Right lobe of liver (tissue), 6 donors: ENCODE measurements at places on chromosomes 2 and 18. TPM values are rescaled to one million over a fixed set of nuclear protein-coding genes. Genes with fewer than 3 reads are reported as not detected.

DNA sequence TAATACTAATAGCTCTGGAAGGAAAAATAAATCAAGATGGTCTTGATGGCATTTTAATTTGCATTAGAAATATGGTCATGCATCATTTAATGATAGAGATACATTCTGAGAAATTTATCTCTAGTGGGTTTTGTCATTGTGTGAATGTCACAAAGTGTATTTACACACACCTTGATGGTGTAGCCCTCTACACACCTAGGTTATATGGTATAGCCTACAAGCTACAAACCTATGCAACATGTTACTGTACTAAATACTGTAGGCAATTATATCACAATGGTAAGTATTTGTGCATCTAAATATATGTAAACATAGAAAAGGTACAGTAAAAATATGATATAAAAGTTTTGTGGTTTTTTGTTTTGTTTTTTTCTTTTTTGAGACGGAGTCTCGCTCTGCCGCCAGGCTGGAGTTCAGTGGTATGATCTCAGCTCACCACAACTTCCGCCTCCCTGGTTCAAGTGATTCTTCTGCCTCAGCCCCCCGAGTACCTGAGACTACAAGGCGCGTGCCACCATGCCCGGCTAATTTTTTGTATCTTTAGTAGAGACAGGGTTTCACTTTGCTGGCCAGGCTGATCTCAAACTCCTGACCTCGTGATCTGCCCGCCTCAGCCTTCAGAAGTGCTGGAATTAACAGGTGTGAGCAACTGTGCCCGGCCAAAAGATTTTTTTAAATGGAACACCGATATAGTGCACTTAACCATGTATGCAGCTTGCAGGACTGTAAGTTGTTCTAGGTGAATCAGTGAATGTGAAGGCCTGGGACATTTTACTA is 83.7 kb upstream of the UBXN4 start:
- H3K36me3 ChIP-seq, result no peaks in the 10 kb centered on the region
- H3K4me3 ChIP-seq, result no peak overlapping the region
- no peaks in the 10 kb centered on the region for H3K27me3 ChIP-seq
- no peak for DNase-seq
- H3K4me1 ChIP-seq, result no peaks in the 10 kb centered on the region
- no peak overlapping the region for H3K27ac ChIP-seq

GRCh38 chr2:232438951-232439757 is 16.8 kb upstream of the ALPI start:
- no peaks in the 10 kb centered on the region for H3K4me1 ChIP-seq
- H3K27me3 ChIP-seq, result no peaks in the 10 kb centered on the region
- no peak overlapping the region for H3K27ac ChIP-seq
- DNase-seq, result no peak
- H3K4me3 ChIP-seq, result no peak overlapping the region

DNA sequence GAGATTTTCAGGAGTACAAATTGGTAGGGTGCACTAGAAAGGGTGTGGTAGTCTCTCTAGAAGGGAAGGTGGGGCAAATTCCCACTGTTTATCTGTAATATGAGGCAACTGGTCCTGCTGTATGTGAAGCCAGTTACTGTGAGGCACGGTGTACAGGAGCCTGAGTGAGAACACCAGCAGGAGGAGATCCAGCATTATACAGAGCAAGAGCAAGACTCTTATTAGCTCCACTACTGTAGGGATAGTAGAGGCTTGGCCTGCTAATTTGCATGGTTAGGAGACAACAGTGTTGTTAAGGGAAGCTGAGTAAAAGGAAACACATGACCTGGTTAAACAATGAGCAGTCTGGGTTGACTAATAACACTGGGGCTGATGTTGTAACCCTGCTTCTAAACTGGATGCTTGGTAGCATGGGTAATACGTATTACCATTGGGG is 76.3 kb upstream of the WDSUB1 start:
- H3K4me3 ChIP-seq, result no peak overlapping the region
- no peak overlapping the region for H3K27ac ChIP-seq
- no peaks in the 10 kb centered on the region for H3K4me1 ChIP-seq
- H3K27me3 ChIP-seq, result no peaks in the 10 kb centered on the region

GRCh38 chr2:196224756-196225155 is 53.4 kb upstream of the STK17B start:
- no peak overlapping the region for H3K27ac ChIP-seq
- no peak overlapping the region for H3K4me3 ChIP-seq
- no peaks in the 10 kb centered on the region for H3K36me3 ChIP-seq
- DNase-seq, result no peak
- no peaks in the 10 kb centered on the region for H3K27me3 ChIP-seq
- H3K4me1 ChIP-seq, result no peaks in the 10 kb centered on the region

- H3K36me3 ChIP-seq, result no peaks in the 10 kb centered on the region
- H3K4me1 ChIP-seq, result no peaks in the 10 kb centered on the region
- no peak overlapping the region for H3K4me3 ChIP-seq
- H3K27me3 ChIP-seq, result no peaks in the 10 kb centered on the region
- DNase-seq, result no peak
Observed at GRCh38 chr2:157359628-157360027, 34.0 kb upstream of the ERMN start.

GRCh38 chr2:101574622-101575021 is 99.7 kb upstream of the RFX8 start:
- no peak for DNase-seq
- no peaks in the 10 kb centered on the region for H3K36me3 ChIP-seq
- H3K4me3 ChIP-seq, result no peak overlapping the region
- H3K4me1 ChIP-seq, result no peaks in the 10 kb centered on the region
- H3K27ac ChIP-seq, result no peak overlapping the region
- H3K27me3 ChIP-seq, result no peaks in the 10 kb centered on the region

GRCh38 chr2:118902266-118903028 is 39.5 kb upstream of the MARCO start:
- H3K4me3 ChIP-seq, result no peak overlapping the region
- no peaks in the 10 kb centered on the region for H3K36me3 ChIP-seq
- no peaks in the 10 kb centered on the region for H3K4me1 ChIP-seq
- no peak overlapping the region for H3K27ac ChIP-seq
- no peak for DNase-seq
- H3K27me3 ChIP-seq, result no peaks in the 10 kb centered on the region

GRCh38 chr2:128791985-128792320 is 473.3 kb upstream of the HS6ST1 start:
- no peak overlapping the region for H3K4me3 ChIP-seq
- no peak for DNase-seq
- no peaks in the 10 kb centered on the region for H3K36me3 ChIP-seq
- no peaks in the 10 kb centered on the region for H3K4me1 ChIP-seq
- no peaks in the 10 kb centered on the region for H3K27me3 ChIP-seq

- H3K36me3 ChIP-seq, result no peaks in the 10 kb centered on the region
- H3K27me3 ChIP-seq, result no peaks in the 10 kb centered on the region
- no peak overlapping the region for H3K27ac ChIP-seq
- no peak overlapping the region for H3K4me3 ChIP-seq
- H3K4me1 ChIP-seq, result no peaks in the 10 kb centered on the region
Observed at GRCh38 chr2:237701859-237702390, 74.5 kb downstream of the LRRFIP1 start.

DNA sequence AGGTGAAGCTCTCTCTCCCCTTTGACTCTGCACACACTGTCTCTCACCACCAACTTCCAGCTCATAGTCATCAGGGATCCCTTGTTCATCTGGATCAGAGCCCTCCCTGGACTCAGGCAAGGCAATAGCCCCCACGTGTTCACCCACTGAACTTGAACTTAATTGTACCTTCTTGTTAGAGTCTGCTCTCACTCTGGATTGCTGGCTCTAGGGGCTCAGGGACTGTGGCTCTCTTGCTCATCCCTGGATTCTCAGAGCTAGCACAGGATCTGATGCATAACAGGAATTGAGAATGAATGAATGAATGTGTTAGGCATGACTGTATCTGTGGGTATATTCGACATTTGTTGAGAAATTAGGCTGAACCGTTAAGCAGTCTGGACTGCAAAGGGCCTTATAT is 16.7 kb upstream of the ASAP2 start:
- no peak overlapping the region for H3K4me3 ChIP-seq
- DNase-seq, result no peak
- H3K27me3 ChIP-seq, result no peaks in the 10 kb centered on the region
- H3K4me1 ChIP-seq, result no peaks in the 10 kb centered on the region

- H3K4me1 ChIP-seq, result no peaks in the 10 kb centered on the region
- no peak for DNase-seq
- no peaks in the 10 kb centered on the region for H3K27me3 ChIP-seq
Observed at GRCh38 chr2:9380702-9381628, 42.4 kb downstream of the ITGB1BP1 start.

DNA sequence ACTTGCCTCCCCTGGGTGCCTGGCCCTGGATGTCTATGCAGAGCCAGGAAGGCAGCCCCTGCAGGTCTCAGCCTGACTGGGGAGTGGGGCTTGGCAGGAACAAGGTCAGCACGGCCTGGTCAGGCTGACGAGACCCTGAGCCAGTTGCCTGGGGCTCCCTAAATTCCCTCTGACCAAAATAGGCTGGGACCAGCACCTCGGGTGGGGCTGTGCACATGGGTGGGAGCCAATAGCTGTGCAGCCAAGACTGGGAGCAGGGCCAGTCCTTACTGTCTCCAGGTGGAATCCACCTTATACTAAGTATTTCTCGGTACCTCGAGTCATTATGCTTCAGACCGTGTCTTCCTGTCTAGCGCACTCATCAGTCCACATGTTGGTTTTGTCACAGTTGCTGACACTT is 11.4 kb upstream of the IL1R2 start:
- no peak overlapping the region for H3K4me3 ChIP-seq
- H3K27me3 ChIP-seq, result no peaks in the 10 kb centered on the region
- H3K36me3 ChIP-seq, result peaks cover 3% of the 10 kb centered on the region
- no peak for DNase-seq
- H3K27ac ChIP-seq, result no peak overlapping the region
- no peaks in the 10 kb centered on the region for H3K4me1 ChIP-seq

DNA sequence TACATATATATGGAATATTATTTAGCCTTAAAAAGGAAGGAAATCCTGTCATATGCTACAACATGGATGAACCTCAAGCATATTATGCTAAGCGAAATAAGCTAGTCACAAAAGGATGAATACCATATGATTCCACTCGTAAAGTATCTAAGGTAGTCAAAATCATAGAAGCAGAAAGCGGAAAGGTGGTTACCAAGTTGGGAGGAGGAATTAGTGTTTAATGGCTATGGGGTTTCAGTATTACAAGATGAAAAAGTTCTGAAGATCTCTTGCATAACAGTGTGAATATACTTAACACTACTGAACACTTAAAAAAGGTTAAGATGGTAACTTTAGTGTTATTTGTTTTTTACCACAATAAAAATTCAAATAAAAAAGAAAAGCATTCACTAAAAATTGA is 99.0 kb downstream of the MGAT5 start:
- H3K27me3 ChIP-seq, result no peaks in the 10 kb centered on the region
- no peaks in the 10 kb centered on the region for H3K4me1 ChIP-seq
- no peak overlapping the region for H3K4me3 ChIP-seq
- no peaks in the 10 kb centered on the region for H3K36me3 ChIP-seq
- DNase-seq, result no peak

DNA sequence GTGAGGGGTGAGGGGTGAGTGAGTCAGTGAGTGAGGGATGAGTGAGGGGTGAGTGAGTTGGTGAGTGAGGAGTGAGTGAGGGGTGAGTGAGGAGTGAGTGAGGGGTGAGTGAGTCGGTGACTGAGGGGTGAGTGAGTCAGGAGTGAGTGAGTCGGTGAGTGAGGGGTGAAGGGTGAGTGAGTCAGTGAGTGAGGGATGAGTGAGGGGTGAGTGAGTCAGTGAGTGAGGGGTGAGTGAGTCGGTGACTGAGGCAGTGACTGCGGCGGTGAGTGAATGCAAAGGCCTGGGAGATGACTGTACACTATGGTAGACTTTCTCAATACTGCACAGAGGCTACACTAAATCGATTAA is 16.6 kb downstream of the THAP4 start:
- no peaks in the 10 kb centered on the region for H3K4me1 ChIP-seq
- no peak for DNase-seq
- H3K36me3 ChIP-seq, result no peaks in the 10 kb centered on the region
- H3K4me3 ChIP-seq, result no peak overlapping the region
- no peak overlapping the region for H3K27ac ChIP-seq
- no peaks in the 10 kb centered on the region for H3K27me3 ChIP-seq

DNA sequence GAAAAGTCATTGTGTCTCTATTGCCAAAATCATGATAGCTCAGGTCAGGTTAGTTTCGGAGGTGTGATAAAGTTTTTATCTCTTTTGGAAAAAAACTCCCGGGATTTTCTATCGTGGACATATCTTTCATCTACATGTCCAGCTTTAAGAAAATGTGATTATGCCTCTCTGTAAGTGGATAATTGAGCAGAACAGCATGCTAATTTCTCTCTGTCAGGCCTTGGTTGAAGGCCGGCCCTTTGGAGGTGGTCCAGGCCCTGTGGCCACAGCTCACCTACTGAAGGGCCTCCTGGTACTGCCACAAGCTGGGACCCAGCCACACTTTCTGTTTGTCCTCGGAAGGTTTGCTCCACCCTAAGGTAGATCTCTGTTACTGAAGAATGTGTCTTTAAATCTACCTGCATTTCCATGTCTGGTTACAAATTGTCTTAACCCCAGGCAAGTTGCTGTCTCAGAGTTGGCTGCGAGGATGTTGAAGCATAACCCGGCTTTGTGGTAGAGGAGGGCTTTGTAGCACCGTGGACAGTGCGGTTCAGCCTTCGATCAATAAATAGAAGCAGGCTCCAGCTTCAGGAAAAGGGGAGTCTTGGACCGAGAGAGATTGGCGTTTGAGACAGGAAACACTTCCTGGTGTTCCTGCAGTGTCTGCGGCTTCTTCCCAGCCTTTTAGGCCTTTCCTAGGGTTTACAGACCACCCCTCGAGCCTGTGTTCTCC is 25.5 kb downstream of the TCF7L1 start:
- no peak overlapping the region for H3K4me3 ChIP-seq
- H3K27me3 ChIP-seq, result no peaks in the 10 kb centered on the region
- no peak overlapping the region for H3K27ac ChIP-seq
- no peak for DNase-seq
- no peaks in the 10 kb centered on the region for H3K4me1 ChIP-seq

MC4R gene
- total RNA-seq, result not detected

TRIM54 gene
- total RNA-seq, result 0.14 TPM

D2HGDH gene
- 18.9 TPM for total RNA-seq

LYG2 gene
- total RNA-seq, result not detected

ALK gene
- total RNA-seq, result not detected

CCT7 gene
- 85.0 TPM for total RNA-seq

TGIF1 gene
- total RNA-seq, result 18.6 TPM

SKA1 gene
- total RNA-seq, result 0.15 TPM
